ENCODE measurements at places on chromosomes 6 and 20.

GRCh38 chr6:127225497-127225896 is 41.2 kb upstream of the RNF146 start:
- DNase-seq, result no peak

DNA sequence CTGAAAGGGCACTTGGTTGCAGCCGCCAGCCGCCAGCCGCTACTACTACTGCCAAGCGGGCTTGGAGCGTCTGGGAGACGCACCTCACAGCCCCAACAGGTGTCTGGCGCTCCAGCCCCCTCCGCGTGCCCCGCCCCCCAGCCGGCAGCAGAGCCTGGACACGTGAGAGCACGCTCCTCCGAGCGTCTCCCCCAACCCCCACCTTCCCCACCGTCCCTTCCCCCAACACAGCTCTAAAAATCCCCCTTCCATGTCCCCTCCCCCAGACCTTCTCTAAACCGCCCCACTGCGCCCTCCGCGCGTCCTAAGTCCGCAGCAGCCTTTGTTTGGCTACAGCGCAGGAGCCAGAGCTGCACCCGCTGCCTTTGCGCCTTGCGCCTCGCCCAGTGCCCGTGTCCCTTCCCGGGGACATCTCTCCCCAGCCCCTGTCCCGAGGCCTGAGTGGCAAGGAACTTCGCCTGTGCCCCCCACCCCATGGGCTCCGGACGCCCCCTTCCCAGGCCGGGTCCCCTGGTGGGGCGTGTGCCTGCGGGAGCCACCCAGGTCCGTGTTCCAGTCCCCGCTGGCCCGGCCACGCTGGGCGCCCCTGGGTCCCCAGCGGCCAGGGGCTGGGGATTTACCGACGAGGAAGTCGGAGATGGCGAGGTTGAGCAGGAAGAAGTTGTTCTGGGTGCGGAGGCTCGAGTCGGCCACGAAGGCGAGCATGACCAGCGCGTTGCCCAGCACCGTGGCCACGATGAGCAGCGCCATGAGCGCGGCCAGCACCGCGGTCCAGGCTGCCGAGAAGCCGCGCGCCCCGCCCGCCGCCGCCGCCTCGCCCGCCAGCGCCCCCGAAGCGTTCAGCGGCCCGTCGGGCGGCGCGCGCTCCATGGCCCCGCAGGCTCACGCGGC is 732 bp downstream of the HRH3 start:
- no peak for DNase-seq

- DNase-seq, result no peak
Observed at GRCh38 chr20:9615766-9616454, 101.5 kb downstream of the LAMP5 start.

GRCh38 chr6:15734118-15734897 is 71.5 kb upstream of the DTNBP1 start:
- DNase-seq, result no peak

DNA sequence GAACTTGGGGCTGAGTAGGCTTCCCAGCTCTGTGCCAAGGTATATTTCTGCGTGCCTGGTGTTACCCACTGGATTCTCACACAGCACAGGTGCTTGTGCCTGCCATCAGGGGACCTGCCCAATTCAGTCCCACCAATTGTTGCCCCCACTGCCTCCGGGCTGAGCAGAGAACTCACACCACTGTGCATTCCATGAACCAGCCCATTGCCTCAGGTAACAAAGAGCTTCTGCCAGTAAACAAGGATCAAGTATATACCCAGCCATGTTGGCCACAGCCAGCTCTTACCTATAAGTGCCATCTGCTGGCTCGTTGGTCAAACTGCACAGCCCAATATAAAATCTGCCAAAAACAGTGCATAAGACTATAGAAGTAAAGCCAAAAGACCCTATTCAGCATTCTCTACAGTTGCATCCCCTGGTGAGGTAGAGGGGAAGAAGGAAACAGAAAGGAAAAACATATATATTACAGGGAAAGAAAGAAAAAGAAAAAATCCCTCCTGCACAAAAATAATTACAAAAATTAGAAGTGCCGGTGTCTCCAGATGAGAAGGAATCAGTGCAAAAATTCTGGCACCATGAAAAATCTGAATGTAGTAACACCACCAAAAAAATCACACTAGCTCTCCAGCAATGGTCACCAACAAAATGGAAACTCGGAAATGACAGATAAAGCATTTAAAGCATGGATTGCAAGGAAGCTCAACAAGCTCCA is 241.4 kb downstream of the IBTK start:
- DNase-seq, result no peak

- DNase-seq, result no peak
Observed at GRCh38 chr6:166541876-166542579, 44.5 kb downstream of the RAMACL start.

GRCh38 chr20:50258790-50259483 is 68.3 kb downstream of the CEBPB start:
- no peak for DNase-seq
